ENCODE measurements at places on chromosomes 7 and 10.

DNA sequence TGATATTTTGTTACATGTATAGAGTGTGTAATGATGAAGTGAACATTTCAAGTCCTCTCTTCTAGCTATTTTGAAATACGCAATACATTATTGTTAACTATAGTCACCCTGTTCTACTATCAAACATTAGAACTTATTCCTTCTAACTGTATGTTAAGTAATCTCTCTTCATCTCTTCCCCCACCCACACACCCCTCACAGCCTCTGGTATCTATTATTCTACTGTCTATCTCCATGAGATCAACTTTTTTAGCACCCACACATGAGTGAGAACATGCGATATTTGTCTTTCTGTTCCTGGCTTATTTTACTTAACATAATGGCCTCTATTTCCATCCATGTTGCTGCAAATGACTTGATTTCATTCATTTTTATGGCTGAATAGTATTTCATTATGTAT, 57.7 kb upstream of the EGR2 start:
- no peak for DNase-seq

DNA sequence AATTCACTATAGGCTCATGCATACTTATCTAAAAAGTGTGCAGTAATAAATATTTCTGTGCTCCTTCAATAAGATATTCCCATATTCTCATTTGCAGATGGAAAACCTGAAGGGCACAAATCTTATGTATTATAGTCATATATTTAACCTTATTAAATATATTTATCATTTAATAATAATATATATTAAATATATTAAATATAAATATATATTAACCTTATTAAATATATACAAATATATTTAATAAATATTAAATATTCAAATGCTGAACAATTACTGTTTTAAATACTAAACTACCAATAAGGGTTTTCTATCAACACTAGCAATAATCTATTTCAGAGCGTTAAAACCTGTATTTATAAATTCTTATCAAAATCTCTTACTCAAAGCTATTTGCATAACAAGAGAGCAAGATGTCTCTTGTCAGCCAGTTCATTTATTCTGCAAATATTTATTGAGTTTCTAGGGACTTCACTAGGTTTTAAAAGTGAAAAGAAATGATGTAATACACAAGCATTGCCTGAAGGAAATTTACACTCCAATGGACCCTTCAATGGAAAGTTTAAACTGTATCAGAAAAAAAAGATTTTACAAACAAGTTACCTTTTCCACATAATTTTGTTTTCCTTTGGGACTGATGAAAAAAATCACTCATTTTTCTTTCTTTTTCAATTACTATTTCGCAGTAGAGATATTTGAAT, 159.2 kb downstream of the AGMO start:
- no peak for DNase-seq

DNA sequence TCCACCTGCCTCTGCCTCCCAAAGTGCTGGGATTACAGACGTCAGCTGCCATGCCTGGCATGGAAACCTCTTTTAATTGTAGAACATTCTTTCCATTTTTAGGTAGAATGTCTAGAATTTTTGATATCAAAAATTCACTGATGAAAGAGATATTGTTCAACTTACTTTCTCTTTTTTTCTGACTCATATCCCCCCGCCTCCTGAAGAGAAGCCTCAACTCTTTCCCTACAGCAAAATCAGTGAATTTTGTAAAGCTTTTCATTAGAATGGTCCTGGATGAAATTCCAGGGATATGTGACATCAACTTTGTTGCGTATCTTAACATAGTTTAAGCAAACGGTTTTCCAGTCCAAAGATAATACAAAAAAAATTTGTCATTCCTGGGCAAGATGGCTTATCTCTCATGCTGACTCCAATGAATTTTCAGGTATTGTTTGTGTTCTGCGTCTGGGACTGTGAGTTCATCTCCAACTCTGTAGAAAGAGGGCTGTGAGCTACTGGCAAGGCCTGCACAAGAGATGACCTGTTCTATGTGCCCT, 256.8 kb downstream of the BMPER start:
- DNase-seq = no peak

GRCh38 chr10:43255634-43256431, 11.0 kb downstream of the RASGEF1A start:
- DNase-seq = no peak

DNA sequence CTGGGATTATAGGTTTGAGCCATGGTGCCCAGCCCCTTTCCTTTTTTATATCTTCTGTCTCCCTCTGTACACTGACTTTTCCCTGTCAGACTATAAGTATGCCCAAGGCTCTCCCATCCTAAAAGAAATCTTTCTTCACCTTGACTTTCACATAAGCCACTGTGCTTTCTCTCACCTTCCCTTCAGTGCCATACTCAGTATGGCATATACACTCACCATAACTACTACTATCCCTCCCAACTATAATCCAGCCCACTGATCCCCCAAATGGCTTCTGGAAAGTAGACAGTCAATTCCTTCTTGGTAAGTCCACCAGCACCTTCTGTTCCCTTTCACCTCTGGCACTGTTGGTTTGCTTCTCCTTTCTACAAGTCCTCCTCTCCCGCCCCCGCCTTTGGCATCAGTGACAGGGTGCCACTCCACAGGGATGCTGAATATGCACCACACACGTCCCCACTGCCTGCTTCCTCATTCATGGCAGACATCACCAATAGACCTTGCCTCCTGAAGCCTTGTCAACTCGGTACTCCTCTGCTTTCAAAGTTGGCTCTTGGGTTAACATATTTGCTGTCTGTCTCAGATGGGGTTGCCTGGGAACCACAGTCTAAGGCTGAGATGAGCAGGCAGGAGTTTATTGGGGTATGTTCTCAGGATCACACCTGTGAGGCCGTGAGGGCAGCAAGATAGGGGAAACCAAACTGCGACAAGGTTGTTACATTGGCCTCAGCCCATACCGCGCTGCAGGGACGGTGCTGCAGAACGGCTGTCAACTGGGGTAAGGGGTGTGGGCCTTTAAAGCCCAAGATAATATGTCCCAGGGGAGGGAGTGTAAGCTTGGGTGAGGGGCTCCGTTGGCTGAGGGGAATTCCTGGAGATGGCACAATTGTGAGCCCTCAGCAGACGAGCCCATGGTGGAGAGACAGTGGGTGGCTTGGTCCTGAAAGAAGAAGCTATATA, 7.2 kb upstream of the PSAP start:
- DNase-seq = no peak

GRCh38 chr10:71371750-71372166, 25.0 kb upstream of the CDH23 start:
- DNase-seq = no peak

GRCh38 chr10:78911533-78912340, 157.0 kb upstream of the ZMIZ1 start:
- DNase-seq = no peak

DNA sequence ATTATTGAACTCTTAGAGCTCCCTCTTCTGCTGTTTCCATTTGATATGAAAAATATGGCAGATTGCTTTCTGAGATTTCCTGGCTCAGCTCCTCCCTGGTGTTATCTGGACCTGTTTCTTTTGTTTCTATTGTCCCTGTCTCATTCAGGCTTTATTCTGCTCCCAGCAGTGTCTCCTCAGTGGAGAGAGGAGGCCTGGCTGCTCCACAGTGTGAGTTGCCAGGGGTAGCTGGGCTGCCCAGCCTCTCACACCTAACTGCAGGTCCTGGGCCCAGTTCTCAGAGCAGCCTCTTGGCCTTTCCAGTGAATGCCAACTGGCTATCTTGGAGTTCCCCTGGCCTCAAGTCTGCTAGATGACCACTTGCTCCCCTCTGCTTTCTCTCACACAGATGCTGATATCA, 127.0 kb downstream of the VPS41 start:
- DNase-seq = no peak

GRCh38 chr7:42685911-42686310, 226.0 kb downstream of the C7orf25 start:
- no peak for DNase-seq

DNA sequence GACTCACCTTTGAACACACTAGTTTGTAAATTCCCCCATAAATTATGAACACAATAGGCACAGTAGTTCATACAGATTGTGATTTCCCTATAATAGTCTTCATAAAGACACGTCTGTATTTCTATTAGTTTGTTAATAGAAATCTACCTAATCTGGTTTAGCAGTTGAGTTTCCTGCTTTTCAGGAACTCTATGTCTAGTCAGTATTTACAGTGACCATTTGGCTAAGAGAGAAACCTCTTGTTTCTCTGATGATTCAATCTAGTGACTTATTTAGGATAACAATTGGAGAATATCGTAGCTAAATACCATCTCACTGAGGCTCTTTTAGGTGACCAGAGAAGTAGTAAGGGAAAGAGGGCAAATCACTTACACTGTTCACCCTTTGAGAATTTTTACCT, 5.9 kb upstream of the HERPUD2 start:
- no peak for DNase-seq

- no peak for DNase-seq
Measured at GRCh38 chr7:55550010-55550663, 22.2 kb downstream of the VOPP1 start.

DNA sequence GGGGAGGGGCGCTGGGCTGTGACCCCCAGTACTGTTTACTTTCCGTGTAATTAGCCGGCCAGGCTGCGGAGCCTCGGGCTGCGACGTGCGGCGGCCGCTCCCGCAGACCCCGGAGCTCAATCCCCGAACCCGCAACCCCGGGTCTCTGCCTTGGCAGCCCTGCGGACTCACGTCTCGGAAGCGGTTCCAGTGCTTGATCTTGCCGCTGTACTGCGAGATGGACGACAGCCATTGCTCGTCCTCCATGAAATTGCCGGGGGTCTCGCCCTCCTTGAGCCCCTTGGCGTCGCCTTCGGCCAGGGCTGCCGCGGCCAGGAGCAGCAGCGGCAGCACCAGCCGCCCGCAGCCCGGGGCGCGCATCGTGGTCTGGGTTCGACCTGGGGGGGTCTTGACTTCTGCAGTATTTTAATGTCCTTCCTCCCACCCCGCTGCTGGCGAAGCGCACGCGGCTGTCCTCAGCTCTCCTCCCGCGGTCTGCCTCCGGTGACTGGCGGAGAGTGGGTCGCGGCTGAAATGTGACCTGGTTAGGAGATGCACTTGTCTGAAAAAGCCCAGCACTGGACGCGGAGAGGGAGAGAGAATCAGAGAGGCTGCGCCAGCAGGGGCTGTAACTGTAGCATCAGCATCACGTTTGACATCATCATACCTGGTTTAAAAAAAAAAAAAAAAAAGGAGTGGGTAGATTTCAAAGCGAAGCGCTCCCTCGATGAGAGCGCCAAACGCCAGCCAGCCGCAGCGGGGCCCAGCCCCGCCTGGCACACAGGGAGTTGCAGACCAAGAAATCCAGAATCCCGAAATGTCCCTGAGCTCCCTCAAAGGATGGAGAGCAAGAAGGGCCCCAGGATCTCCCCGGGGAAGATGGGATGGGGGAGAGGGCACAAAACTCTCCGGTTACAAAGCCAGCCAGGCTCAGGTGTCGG, at the start of gene SPOCK2:
Gene SPOCK2 (minus strand): TSS at position 583 of the 920 bp plus-strand sequence. CDS start 223 bp downstream, at position 360.
- no peak for DNase-seq

GRCh38 chr10:117107238-117107637, 30.8 kb downstream of the VAX1 start:
- DNase-seq = no peak

GRCh38 chr7:18900803-18901202, 216.6 kb downstream of the TWIST1 start:
- no peak for DNase-seq

GRCh38 chr10:2083591-2083990, 346.3 kb upstream of the ADARB2 start:
- no peak for DNase-seq

- DNase-seq = no peak
Measured at GRCh38 chr7:64666663-64667050, 724 bp downstream of the ZNF107 start.

DNA sequence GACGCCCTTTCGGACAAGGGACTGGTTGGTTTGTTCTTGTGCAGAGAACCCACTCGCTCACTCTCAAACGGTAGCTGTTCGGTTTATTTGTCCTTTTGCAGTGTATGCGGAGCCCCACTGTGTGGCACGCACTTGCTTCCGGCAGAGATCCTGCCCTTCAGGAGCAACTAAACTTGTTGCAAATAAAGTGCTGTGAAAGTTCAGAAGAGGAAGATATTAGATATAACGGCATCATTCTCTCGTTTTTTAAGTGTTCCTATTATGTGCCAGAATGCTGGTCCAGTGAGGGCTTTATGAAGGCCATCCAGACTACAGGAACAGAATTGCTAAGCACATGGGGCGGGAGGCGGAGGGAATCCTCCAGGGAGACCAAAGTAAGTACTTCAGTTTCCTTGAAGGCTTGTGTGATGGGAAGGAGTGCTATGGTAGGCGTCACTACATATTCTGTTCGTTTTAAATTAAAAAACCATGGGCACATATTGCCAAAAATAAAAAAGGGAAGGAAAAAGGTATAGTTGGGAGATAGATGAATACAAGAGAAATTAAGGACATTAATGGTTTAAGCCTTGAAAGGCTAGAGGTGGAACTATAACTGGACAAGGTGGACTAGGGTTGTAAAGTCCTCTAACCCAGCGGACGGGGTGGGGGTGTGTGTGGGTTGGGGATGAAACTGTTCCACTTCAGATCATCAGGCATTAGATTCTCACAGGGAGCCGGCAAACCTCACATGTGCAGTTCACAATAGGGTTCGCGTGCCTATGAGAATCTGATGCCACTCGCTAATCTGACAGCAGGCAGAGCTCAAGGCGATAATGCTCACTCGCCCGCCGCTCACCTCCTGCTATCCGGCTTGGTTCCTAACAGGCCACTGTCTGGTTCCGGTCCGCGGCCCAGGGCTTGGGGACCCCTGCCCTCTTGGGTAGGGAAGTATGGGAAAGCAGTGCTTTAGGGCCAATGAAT, 704 bp upstream of the ERLIN1 start:
- no peak for DNase-seq

GRCh38 chr10:5943536-5943935, 33.8 kb downstream of the IL15RA start:
- no peak for DNase-seq

DNA sequence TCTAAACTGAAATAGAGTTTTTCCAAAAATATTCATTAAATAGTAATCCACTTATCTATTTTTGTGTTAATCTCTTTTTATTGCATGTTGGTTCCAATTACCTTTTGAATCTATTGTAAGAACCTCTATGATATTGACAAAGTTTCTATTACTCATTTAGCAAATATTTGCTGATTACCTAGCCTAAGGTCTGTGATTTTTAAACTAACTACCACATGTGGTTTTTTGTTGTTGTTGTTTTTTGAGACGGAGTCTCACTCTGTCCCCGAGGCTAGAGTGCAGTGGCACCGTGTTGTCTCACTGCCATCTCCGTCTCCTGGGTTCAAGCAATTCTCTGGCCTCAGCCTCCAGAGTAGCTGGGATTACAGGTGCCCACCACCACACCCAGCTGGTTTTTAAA, 2.0 kb upstream of the ASB13 start:
- no peak for DNase-seq
